ENCODE measurements at places on chromosomes 3 and 15.

GRCh38 chr3:143436231-143436930 is 316.8 kb downstream of the CHST2 start:
- DNase-seq: no peak

GRCh38 chr3:167839460-167840134 is 104.1 kb downstream of the SERPINI1 start:
- no peak for DNase-seq

DNA sequence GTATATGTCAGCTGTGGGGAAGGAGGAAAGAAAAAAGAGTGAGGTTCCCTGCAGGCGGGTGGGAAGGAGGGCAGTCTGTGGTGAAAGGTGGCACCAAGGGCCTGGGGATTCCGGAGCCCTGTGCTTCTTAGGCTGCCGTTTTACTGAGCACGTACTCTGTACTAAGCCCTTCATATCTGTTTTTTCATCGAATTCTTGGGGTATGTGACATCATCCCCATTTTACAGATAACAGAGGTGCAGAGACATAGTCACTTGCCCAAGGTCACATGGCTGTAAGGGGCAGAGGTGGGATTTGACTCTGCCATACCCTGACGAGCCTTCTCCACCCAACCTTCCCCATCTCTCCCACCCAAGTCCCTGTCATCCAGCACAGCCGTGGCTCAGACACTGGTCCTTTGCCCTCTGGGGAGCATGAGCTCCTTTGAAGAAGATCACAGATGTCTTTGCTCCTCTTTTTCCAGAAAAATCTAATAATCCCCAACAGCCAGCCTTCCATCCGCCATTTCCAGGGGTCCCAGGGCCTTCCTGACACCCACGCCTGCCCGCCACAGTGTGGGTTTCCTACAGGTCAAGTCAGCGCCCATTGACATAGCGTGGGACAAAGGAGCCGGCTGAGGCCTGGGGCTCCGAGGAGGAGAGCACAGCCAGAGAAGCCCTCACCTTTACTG is 24.2 kb downstream of the CYP11A1 start:
- DNase-seq: no peak

- DNase-seq: no peak
Observed at GRCh38 chr15:27885201-27885600, 213.9 kb downstream of the OCA2 start.

DNA sequence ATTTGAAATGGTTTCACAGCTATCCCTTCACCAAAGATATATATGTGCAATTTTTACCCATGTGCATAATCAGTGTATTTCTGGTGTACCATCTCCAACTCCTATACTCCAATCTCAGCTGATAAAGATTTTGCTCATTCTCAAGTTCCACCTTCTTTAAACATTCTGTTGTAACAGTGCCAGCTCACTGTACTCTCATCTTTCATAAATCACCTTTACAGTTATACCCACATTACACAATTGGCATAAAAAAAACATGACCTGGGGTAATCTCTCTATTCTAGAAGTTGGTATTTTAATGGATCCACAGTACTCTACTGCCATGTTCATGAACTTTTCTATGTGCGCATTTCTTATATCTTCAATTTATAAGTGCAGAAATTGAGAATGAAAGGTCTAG is 339.9 kb upstream of the DPH6 start:
- DNase-seq: no peak

DNA sequence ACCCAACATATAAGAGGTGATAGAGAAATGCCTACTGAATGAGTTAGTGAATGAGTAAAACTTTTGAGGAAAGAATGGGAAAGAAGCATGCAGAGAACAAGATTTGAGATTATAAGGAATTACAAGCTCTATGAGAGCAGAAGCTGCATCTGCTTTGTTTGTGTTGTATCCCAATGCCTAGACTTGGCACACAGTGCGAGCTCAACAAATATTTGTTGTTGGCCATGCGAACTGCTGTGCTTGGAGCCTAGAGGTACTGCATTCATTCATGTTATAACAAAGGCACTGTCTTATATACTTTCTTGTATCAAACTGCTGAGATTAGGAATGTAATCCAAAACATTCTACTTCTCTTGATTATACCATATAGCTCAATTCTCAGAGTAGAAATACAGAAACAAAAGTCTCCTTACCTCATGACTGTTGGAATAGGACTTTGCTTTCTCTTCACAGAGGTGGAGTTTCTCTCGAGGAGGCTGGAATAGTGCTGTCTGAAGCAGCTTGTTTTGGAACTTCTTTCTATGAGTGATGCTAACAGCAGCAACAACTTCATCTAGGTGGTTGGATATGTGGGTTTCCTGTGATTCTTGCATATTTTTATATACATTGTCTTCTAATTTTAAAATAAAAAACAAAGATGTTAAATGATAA is 21.1 kb downstream of the TTC23 start:
- DNase-seq: no peak

- DNase-seq: no peak
Observed at GRCh38 chr3:151085227-151085888, at the start of gene MED12L. Gene MED12L, plus strand, starts transcription at chr3:151085664. Its CDS starts 1,263 bp downstream, at chr3:151086927.

GRCh38 chr3:71252466-71252865 is 331.1 kb downstream of the FOXP1 start:
- DNase-seq: no peak

GRCh38 chr3:130841357-130841756 is 52.5 kb upstream of the ATP2C1 start:
- no peak for DNase-seq

DNA sequence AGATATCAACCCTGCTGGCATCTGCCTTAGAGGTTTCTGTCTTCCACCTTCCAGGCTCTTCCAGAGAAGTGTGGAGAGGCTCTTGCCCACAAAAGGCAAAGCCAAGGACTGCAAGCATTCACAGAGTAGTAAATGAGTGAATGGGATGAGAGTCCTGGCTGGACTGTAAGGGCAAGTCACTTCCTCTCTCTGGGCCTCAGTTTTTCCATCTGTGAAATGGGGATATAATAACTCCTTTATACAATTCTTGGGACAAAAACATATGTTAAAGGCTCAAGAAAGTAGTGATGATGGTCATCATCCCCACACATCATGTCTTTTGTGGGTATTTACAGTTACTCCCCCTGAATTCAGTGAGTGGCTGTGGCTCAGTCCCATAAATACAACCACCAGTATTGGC is 10.7 kb upstream of the FGD5 start:
- DNase-seq: no peak

DNA sequence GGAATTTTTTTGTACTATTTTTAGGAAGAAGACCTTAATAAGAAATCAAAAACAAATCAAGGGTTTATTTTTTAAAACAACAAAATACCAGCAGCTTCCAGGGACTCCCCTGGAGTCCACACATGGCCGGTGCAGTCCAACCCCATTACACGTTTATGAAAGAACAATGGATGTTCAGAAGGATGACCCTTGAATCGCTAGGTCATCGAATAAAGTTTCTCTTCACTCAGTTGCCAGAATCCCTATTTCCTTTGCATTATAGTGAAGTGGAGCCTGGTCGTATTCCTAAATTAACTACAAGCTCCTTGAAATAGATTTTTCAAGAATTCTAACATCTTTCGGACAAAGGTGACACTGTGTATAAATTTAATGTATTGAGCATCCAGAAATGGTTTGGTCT is 95.1 kb downstream of the BDH1 start:
- no peak for DNase-seq

- no peak for DNase-seq
Observed at GRCh38 chr3:98574132-98574531, 19.3 kb downstream of the CPOX start.

- DNase-seq: no peak
Observed at GRCh38 chr15:52540374-52541012, 11.8 kb upstream of the MYO5A start.

- no peak for DNase-seq
Observed at GRCh38 chr3:37096288-37096687, 78.1 kb downstream of the LRRFIP2 start.

GRCh38 chr15:79329171-79329611 is 18.3 kb downstream of the TMED3 start:
- DNase-seq: no peak

DNA sequence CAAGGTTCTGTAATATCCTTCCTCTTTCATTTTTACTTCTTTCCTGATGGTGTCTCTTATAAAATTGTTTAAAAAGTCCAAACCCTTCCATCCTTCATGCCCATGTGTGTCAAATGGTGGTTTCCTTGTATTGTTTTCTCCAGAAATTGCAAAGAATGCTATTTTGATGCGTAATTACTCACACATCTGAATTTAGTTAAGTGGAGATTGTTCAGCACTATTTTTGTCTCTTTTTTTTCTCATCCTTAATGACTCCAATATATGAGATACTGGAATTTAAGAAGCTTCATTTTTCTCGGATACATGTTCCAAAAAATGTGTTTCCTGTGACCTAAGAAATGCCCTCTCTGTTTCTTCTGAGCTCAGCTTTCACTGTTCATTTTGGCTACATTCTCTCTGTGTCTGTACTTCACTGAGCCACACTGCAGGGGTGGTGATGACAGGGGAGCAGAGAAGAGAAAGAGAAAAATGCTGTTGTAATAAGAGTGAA is 799.8 kb downstream of the DIPK2A start:
- DNase-seq: no peak

- DNase-seq: no peak
Observed at GRCh38 chr15:58703610-58704009, 45.9 kb downstream of the ADAM10 start.

DNA sequence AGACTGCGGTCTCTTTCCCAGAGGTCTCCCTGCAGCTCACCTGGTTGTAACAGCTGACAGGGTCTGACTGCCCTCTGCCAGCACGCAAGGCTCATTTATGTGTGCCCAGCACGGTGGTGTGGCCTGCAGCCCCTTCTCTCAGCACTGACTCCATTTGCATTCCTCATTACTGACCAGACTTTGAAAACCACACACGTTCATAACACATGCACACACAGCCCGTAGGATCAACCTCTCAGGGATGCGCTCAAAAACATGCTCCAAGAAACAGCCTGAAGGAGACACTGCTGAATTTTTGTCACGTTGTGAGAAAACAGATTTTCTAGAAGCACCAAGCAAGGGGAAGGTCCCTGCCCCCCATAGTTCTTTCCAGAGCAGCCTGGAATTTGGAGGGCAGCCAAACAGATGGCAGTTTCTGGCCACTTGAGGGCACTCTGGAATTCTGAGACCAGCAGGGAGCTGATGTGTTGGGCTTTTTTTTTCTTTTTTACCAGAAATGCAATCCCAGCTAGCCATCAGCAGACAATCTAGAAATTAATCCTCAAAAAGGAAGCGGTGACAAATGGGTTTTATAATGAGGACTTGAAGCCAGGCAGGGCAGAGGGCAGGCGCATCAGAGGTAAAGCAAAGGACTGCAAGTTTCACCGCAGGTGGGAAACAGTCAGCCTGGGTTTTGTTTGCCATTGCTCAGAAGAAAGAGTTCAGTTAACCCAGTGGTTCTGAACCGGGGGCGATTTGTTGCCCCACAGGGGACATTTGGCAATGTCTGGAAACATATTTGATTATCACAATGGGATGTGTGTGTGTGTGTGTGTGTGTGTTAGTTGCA is 170.5 kb upstream of the PROK2 start:
- no peak for DNase-seq

GRCh38 chr3:112805126-112805525 is 41.5 kb downstream of the CD200R1L start:
- DNase-seq: no peak

DNA sequence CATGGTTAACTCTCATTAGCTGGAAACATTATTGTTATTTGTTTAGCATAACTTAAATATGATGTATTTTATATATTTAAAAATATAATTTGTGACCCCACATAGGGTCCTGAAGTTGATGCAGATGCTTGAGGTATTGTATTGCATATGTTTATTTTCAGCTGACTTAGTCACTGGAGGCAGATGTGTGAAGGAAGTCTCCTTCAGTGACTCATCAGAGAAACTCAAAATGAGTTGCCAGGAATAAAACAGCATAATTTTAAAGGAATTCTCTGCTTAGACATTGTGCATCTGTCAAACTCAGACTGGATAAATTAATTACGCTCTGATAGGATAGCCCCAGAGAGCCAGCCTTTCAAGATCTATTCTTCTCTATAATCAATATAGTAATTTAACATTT is 7.9 kb upstream of the OR4F6 start:
- DNase-seq: no peak

- DNase-seq: no peak
Observed at GRCh38 chr3:39264053-39264452, 15.8 kb downstream of the CX3CR1 start.

DNA sequence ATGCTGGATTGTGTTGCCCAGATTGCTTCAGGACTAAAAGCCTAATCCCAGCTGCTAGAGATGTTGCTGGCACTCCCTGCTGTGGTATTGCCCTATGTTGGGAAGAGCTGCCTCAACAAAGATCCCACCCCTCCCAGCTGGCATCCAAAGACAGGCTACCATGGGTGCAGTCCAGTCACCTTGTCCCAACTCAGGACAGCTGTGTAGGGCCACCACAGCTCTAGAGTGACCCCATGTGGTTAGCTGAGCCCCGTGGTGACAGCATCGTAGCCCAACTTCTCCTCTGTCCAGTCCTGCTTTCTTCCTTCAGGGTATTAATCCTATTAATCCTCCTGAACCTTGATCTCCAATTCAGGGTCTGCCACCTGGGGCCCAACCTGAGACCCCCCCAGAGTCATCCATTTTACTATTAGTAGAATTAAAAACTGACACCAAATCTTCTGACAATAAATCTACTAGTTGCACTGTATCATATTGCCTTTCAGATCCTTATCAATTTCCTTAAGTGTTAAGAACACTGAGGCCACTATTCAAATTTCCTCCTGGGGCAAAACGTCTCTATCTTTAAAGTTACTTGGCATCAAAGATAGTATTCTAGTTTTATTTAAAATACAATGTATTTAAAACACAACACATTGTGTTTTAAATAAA is 83.5 kb downstream of the AQP9 start:
- no peak for DNase-seq

GRCh38 chr15:38378161-38378560 is 75.8 kb upstream of the FAM98B start:
- DNase-seq: no peak

All from esophagus squamous epithelium (tissue), 5 donors.